RPMI7951 (cell line): ENCODE measurements at places on chromosomes 3 and 15. TPM values are rescaled to one million over a fixed set of nuclear protein-coding genes. Genes with fewer than 3 reads are reported as not detected.

DNA sequence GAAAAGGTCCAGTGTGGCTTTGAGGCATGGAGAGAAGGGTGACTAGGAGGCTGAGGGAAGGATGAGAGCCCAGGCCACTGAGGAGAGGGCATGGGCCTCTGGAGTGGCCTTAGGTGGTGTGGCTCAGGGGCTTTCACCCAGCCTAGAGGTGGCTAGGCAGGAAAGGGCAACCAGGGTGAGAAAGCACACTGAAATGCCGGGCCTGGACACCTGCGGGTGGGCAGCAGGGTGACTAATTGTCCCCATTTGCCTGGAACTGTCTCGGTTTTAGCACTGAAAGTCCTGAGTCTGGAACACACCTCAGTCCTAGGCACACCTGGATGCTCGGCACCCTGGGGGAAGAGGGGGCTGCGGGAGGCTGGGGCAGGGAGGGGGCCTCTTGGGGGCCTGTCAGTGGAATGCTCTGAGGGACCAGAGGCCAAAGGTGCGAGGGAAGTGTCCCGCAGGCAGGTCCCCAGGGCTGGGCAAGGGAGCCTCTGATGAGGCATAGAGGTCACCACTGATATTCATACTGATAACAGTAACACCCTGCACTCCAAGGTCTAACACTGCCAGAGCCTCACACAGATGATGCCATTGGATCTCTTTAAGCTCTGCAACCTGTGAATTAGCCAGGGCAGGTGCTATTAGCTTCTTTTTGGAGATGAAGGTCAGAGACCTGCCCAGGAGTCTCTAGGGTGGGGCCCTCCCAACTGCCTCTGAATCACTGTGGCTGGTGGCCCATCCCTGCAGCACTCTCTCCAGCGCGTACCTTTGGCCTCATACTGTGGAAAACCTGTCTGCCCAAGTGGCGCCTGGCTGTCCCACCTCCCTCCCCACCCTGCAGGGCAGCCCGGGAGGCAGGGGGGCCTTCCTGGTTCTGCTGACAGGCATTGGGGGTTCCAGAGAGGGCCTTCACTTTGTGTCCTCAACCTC is 3.0 kb upstream of the PHGR1 start:
- no peak for DNase-seq

SLC12A1 gene
- 0.10 TPM in 1 of 2 replicates, not detected in the other for total RNA-seq

RBM6 gene
- 38.0 and 38.9 TPM in 2 replicates for total RNA-seq

DNA sequence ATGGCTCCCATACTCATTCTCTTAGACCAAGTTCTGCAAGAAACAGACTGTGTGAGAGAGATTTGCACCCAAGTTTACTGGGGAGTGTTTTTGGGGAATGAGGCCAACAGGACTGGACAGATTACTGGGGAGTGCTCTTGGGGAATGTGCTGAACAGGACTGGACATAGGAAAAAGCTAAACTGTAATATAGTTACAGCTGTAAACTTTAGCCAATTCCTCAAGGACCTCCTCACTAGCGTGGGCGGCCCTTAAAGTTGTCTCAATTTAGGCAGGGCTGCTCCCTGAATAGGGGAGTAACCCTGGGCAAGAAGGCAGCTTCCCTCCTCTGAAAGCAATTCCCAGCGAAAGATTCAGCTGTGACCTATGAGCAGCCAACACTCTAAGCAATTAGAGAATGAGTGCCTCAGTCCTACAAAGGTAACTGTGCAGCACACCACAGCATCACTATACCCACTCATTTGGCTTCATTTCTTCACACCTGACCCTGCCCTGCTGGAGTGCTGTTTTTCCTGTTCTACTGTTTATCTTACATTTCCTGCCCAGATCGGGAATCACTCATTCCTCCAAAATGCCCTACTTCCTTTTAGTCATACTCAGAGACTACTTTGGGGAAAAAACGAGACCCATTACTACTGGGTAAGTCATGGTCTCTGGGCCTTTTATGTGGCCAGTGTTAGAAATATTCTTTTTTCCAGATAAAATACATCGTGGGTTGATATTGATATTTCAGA is 41.3 kb upstream of the TRIM42 start:
- peak; percentile 25 for DNase-seq

DNA sequence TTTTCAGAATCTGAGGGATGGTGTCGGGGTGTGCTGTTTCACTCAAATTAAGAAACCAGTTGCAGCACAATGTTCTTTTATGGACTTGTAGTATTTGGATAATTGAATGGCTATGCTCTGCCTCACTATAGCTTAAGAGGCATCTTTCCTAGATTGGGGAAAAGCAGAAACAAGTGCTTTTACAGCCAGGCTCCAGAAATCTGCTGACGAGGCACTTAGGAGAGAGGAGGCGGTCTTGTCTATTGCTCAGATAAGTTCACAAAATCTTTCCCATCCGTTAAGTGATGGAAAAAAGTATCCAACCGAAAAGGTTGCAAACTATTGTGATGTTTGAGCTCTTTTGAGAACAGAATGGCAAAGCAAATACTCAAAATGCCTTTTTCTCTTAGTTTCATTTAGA is 336.1 kb upstream of the RARB start:
- DNase-seq = no peak

- DNase-seq = no peak
Observed at GRCh38 chr3:143600756-143601718, 247.2 kb downstream of the SLC9A9 start.
